ENCODE measurements at places on chromosomes 16 and 17.

GRCh38 chr16:17564856-17565255, 94.1 kb upstream of the XYLT1 start:
- DNase-seq, result no peak

DNA sequence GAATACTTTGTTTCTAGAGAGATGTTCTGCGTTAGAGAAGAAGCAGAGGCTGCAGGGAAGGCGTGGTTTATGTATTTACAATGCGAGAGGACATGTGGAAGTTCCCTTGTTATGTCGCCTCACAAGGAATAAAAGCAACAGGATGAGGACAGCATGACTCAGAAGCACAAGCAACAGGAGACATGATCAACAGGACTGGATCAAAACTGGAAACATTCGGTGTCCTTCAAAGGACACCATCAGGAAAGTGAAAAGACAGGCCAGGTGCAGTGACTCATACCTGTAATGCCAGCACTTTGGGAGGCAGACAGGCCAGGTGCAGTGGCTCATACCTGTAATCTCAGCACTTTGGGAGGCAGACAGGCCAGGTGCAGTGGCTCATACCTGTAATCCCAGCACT, 52.6 kb downstream of the CCDC57 start:
- DNase-seq, result no peak

DNA sequence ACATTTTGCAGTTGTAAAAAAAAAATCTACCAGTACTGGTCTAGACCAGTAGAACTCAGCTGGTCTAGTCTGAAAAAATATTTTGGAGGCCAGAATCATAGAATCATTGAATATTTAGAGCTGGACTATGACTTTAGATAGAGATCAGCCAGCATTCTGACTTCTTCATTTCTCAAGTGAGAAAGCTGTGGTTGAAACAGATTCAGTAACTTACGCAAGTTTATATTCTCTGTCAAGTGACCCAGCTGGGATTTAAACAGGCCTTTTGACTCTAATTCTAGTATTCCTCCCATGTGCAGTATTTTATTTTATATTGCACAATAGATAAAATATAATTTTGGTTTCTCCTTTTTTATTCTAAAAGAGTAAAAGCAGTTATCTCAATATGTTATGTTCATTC, 4.9 kb downstream of the TNRC6A start:
- no peak for DNase-seq

- DNase-seq, result no peak
These were observed 63.0 kb upstream of the TEKT3 start for GRCh38 chr17:15404106-15405057.

DNA sequence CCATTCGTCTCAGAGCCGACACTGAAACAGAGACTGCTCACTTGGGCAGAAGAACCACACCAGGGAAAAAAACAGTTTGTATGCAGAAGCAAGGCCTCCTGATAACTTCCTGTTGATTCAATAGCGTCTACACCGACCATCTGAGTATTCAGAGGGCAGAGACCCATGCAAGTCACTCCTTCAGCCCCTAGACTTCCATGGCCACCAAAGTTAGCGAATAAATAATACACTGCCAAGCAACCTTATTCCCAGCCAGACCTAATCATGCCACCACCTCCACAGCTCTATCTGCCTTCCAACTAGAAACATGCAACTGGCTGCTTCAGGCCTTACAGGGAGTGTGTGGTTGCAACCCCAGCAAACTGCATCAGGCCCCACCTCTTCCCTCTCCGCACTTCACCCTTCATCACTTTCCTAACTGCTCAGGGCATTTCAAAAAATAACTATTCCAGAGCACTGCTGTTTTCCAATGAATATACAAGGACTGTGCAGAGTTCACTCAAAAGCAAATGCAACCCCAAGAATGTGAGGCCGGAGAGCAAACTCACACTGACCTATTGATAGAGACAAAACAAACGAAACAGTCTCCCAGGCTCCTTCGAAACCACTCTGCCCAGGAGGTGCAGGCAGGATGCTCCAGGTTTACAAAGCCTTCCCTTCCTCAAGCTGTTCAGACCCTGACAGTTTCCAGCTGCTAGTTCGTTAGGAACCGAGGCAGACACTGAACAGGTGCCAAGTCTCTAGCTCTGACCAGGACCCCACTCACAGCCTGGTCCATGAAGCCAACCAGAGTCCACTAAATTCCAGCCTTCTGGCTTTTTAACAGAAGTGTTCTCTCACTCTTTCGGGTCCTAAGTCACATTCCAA, 3.6 kb downstream of the USP7 start:
- no peak for DNase-seq

GRCh38 chr17:31878703-31879073, 19.6 kb upstream of the COPRS start:
- no peak for DNase-seq

- DNase-seq, result peak; percentile 32
These were observed 26.8 kb downstream of the MPP2 start for GRCh38 chr17:43880420-43880991.

DNA sequence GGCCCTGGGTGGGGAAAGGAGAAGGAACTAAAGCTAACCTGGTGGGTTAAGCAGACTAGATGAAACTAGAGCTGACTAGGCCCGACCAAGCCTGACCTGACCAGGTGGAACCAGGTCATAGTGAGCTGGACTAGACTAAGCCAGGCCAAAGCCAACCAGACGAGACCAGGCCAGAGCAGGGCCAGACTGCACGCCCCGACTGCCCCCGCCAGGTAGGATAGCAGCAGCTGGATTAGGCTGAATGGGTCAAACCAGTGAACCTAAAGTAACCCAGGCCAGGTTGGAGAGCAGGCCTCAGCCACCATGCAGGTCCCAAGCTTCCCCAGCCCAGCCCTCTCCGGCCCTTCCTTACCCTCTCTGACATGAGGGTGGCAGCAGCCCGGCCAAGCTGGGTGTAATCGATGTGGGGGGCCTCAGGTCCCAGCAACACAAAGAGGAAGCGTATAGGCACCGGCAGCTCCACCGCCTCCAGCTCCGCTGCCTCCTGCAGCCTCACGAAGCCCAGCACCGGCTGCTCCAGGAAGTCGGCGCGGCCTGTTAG, 9.1 kb downstream of the SLC4A1 start:
- DNase-seq, result no peak

GRCh38 chr17:61009663-61010062, 332.0 kb downstream of the BCAS3 start:
- DNase-seq, result no peak

- DNase-seq, result no peak
These were observed 84.5 kb downstream of the XYLT1 start for GRCh38 chr16:17386229-17386628.

GRCh38 chr16:50396761-50397535, 28.2 kb upstream of the BRD7 start:
- no peak for DNase-seq

DNA sequence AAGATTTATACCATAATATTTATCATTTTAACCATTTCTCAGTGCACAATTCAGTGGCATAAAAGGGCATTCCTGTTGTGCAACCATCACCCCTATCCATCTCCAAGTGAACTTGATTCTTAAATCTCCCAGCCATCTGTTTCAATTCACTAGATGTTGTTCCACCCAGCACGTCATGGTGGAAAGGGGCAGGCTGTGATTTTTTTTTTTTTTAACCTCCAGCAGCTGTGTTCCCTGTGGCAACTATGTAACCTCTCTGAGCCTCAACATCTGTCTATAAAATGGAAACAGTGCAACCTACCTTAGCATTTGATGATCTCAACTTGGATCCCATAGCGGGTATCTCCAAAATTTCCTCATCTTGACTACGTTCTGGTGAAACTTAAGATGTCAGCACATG, 604.5 kb downstream of the WWOX start:
- no peak for DNase-seq

DNA sequence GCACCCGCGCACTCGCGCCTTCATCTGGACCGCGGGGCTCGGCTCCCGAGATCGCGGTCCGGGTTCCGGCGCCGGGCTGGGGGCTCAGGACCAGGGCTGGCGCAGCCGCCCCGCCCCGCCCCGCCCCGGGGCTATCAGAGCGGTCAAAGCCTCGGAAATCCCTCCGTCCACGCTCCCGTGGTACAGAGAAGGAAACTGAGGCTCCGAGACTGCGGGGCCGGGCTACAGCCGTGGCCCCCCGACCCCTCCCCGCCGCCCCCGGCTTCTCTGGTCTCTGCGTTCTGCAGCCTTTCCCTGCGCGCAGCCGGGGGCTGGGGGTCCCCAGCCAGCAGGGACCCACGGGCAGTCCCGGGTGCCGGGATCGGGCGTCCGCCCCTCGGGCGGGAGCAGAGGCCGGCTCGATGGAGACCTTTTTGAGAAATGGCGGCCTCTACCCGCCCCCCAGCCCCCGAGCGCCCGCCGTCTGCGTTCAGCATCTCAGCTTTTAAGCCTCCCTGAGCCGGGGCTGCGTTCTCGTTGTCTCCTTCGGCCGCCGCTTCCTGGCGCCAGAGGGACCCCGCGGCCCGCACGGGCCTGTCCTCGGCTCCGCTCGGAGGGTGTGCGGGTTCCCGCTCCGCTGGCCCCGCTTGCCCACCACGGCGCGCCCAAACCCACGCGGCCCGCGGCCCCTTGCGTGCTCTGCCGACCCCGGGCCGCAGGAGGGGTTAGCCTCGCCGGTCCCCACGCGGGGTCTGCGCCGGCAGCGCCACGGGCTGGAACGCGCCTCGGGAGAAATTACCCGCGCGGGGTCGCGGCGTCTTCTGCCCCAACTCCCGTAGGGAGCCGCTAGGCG, 1.5 kb upstream of the NPTX1 start:
- no peak for DNase-seq

GRCh38 chr16:54808890-54809289, 121.8 kb upstream of the IRX5 start:
- DNase-seq, result no peak

- peak; percentile 16 for DNase-seq
These were observed 6.7 kb downstream of the TRPV1 start for GRCh38 chr17:3602499-3602898.

GRCh38 chr16:57379579-57379978, 7.3 kb downstream of the CX3CL1 start:
- no peak for DNase-seq

GRCh38 chr17:68184141-68184571, 63.7 kb upstream of the AMZ2 start:
- DNase-seq, result no peak

DNA sequence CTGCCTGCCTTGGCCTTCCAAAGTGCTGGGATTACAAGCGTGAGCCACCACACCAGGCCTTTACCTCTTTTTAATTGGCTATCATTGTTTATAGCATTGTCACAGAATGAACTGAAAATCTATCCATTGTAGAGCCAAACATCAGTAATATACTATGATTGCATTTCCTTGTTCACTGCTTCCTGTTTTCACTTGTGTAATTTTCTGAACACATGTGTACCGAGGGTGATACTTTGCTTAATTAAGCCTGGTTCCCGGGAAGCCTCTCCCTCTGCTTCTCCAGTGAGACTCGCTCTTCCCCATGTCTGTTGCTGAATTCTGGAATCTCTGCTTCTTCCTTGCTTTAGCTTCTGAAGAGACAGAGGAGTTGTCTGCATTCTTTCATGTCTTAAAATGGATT, 33.1 kb downstream of the POLR3E start:
- DNase-seq, result no peak

DNA sequence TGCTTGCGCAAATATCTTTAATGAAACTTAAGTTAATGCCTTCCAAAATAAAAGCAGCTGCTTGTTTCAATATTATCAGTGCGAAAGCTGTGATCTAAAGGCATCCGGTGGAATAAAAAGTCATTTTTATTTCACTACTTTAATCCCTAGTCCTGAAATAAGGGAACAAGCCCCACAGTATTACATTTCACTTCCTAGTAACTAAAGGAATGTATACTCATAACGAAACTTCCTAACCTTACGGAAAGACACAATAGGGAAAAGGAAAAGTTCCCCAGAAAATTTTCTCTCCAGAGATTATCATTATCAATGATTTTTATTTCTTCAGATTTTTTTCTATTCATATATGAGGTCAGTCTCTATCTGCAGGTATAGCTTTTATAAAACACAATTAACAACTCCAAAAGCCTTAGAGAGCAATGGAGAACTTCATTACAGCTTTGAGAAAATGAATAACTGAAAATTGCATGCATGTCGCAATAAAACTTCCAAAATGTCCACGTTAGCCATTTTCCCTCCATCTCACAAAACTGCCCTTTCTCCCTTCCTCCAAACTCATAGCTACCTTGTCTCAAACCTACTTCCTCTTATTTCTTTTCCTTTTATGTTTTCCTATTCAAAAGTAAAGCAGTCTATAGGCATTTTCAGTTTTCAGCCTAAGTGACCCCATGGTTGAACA, 154.3 kb upstream of the MED13 start:
- DNase-seq, result no peak

DNA sequence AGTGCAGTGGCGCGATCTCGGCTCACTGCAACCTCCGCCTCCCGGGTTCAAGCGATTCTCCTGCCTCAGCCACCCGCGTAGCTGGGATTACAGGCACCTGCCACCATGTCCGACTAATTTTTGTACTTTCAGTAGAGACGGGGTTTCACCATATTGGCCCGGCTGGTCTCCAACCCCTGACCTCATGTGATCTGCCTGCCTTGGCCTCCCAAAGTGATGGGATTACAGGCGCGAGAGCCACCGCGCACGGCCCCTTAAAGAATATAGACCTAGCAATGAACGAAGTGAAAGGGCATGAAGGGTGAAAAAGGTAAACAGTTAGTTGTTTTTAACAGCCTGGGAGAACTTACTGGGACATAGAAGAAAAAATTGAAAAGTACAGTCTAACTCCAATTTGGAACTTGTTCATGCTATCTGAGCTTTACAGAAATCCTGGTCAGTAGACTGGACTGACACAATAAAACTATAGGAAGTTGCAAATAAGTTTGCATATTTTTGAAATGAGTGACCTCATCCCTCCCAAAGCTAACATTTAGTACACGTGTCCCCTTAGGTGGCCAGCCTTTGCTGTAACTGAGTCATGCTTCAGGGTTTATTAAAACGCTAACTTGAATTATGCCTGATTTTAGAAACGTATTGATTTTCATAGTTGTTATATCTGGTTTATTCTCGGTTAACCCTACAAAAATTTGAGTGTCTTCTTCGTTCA, 1.8 kb downstream of the COG1 start:
- no peak for DNase-seq

- DNase-seq, result no peak
These were observed 140.7 kb downstream of the XYLT1 start for GRCh38 chr16:17330044-17330443.

DNA sequence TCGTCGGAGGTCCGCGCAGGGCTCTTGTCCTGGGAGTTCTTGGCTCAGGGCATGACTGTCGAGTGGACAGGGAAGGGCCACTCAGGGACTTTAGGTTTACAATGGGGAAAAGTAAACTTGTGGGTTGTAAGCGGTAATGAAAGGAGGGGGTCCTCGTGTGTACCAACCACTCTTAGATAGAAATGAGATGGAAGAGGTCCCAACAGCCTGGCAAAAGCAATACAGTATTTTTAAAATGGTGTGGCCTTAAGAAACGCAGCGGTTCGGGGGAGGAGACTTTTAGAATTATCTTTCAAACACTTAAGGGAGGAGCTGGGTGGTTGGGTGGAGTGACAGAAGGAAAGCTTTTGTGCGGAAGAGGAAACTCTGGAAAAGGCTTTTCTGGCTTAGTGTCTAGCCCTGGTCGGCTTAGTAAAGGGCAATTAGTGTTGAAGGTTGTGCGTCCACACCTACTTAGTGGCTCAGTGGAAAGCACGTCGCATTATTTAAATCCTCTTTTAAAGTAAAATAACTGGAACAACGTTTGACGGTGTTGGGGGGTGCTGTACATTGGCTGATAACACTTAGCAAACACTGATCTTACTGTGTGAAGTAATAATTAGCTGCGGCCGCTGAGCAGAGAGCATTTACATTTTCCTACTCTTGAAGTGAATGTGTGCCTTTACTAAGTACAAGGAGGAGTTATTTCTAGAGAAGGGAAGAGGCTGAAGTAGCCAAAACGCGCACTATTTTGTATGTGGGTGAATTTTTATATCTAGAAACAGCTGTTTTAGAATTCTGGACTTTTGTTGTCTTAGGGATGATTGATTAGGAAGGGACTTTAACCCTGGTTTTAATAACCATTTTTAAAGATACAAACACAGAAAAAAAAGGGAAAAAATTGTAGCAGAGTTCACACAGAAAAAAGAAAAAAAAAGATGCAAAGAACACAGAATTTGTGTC, 1.0 kb downstream of the WSB1 start:
- no peak for DNase-seq

Measured in activated CD4-positive, alpha-beta T cell treated with anti-CD3 and anti-CD28 coated beads for 24 hours (primary cell).